Fibroblast of pulmonary artery (primary cell): ENCODE measurements at places on chromosomes 4 and X.

- no peak for DNase-seq
Observed at GRCh38 chr4:115865736-115866135, 752.3 kb upstream of the NDST4 start.

- no peak for DNase-seq
Observed at GRCh38 chrX:99717716-99718115, 692.4 kb downstream of the PCDH19 start.

GRCh38 chrX:47958761-47959342 lies 44.9 kb downstream of the ZNF182 start:
- DNase-seq: peak; percentile 6

GRCh38 chrX:48071064-48071985 lies at the start of gene ZNF630:
Gene ZNF630 (minus strand): TSS chrX:48071640. CDS start chrX:48066886, 4,754 bp downstream.
- peak; percentile 49 for DNase-seq

DNA sequence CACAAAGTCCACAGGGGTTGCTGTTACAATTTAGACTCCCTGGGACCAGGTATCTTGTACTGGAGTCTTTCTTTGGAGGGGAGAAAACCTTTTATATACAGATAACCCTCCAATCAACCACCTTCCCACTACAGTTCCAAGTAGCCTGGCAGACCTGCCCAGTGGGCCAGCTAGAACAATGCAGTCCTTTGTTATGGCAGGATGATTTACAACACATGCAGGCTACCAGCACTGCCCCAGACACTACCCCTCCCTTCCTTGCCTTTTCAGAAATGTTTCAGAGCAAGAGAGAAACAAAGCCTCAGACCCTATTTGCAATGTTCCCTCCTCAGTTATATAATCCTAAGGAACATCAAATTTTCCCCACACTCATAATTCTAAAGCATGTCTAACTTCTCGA lies 11.1 kb downstream of the RASL11B start:
- no peak for DNase-seq

- DNase-seq: no peak
Observed at GRCh38 chr4:11259837-11260236, 168.9 kb downstream of the HS3ST1 start.

DNA sequence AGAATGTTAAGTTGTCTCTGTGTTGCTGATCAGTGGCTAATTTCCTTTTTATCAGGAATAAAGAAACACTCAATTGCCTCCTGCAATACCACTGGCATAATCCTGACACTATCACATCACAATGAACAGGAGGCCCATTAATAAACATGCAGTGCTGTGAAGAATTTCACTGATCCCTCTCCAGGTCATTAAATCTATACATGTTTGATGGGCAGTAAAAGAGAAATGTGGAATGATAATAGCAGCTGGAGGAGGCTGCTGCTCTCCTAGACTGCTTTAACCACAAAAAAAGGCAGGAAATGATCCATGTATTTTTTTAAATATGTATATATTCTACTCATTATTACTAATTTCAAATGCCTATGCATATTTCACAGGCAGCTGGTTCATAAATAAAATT lies 202.1 kb downstream of the CENPC start:
- no peak for DNase-seq

- no peak for DNase-seq
Observed at GRCh38 chrX:85365370-85365995, 14.0 kb downstream of the POF1B start.

DNA sequence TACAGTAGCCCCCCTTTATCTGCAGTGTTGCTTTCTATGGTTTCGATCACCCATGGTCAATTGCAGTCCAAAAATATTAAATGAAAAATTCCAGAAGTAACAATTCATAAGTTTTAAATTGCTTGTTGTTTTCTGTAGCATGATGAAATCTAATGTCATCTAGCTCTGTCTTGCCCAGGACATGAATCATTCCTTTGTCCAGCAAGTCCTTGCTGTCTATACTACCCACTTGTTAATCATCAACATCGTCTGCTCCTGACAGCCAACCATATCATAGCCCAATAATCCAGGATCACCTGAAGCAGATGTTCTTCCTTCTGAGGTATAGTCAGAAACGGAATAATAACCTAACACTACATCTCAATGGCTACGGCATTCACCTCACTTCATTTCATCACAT lies 79.8 kb downstream of the ADAMTS3 start:
- peak; percentile 63 for DNase-seq

DNA sequence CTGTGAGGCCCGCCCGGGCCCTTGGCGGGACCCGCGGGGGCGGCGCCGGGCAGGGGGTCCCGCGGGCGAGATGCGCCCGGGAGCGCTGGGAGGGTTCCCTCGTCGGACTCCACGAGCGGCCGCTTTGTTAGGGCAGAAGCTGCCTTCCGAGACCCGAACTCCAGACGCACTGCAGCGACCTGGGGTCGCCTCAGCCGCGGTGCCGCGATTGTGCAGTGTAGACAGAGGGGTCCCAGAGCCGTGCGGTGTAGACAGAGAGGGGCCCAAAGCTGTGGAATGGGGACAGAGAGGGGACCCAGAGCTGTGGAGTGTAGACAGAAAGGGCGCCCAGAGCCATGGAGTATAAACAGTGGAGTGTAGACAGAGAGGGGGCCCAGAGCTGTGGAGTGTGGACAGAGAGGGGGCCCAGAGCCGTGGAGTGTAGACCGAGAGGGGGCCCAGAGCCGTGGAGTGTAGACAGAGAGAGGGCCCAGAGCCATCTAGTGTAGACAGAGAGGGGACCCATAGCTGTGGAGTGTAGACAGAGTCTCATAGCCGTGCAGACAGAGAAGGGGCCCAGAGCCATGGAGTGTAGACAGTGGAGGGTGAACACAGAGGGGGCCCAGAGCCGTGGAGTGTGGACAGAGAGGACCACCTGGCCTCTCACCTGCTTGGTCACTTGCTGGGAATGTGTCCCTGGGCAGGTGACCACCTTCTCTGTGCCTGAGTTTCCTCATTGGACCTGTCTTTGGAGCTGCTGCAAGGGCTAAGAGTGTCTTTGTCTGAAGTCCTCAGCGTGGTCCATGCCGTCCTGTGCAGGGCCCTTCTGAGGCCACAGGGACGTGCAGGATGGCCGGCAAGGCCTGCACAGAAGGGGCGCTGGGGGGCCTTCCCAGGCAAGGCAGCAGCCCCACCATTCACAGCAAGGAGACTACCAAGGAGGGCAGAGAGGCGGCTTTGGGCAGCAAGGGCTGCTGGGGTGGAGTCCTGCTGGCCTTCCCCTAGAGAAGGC lies 875 bp downstream of the RGS12 start:
- no peak for DNase-seq

DNA sequence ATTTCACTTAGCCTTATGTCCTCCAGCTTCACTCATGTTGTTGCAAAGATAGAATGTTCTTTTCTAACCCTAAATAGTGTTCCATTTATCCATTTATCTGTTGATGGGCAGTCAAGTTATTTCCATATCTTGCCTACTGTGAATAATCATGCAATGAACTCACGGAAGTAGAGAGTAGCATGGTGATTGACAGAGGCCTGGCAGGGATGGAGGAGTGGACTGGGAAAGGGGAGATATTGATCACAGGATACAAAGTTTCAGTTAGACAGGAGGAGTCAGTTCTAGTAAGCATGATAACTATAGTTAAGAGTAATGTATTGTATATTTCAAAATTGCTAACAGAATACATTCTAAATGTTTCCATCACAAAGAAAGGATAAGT lies 10.3 kb upstream of the CLNK start:
- DNase-seq: no peak

GRCh38 chr4:152643153-152644035 lies 36.4 kb downstream of the TMEM154 start:
- DNase-seq: peak; percentile 39
